NCI-H460 (cell line): ENCODE measurements at places on chromosomes 7 and 10. TPM values are rescaled to one million over a fixed set of nuclear protein-coding genes. Genes with fewer than 3 reads are reported as not detected.

DNA sequence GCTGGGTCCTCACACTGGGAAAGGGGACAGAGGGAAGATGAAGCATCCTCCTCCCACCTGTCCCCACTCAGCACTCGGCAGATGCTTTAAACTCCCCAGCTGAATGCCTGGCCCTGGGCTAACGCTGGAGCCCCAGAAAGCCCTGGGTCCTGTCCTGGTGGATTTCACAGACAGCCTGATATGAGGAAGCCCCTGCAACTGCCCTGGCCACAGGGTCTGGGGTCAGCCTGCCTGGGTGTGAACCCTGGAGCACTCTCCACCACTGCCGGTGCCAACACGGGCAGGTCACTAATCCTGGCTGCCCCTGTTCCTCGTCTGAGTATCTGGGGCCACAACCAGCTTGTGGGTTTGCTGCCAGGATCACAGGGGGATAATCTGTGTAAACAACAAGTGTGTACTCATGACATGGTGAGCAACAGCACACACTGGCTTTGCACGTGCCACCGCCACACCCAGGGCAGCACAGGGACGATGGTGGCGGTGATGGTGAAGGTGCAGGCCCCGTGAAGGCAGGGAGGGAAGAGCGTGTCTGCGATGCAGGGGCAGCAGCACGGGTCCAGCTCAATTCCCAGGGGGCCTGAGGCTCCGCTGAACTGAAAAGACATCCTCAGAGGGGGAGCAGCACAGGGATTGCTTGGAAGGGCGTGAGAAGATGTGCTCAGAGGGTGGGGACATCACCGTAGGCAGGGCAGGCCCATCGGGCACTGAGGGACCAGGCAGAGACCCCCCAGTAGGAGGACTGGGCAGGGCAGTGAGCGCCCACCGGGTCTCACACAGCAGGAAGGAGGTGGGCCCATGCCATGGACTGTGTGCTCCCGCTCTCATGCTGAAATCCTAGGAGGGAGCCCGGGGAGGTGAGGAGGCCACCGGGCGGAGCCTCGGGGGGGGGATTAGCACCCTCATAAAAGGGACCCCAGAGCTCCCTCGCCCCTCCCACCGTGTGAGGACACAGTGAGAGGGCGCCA, 238.7 kb downstream of the MAD1L1 start:
- DNase-seq = no peak

- no peak for DNase-seq
These were observed 59.9 kb downstream of the EGFR start for GRCh38 chr7:55078465-55079372.

- no peak for DNase-seq
These were observed 7.6 kb upstream of the PDE1C start for GRCh38 chr7:32077806-32078205.

Gene CFAP69
- total RNA-seq = 3.2 and 4.3 TPM in 2 replicates
